OCI-M1 (cell line): ENCODE measurements at places on chromosomes 12 and 14.
A peak's percentile ranks its signal among the peaks of the same experiment; 100 is the strongest.

DNA sequence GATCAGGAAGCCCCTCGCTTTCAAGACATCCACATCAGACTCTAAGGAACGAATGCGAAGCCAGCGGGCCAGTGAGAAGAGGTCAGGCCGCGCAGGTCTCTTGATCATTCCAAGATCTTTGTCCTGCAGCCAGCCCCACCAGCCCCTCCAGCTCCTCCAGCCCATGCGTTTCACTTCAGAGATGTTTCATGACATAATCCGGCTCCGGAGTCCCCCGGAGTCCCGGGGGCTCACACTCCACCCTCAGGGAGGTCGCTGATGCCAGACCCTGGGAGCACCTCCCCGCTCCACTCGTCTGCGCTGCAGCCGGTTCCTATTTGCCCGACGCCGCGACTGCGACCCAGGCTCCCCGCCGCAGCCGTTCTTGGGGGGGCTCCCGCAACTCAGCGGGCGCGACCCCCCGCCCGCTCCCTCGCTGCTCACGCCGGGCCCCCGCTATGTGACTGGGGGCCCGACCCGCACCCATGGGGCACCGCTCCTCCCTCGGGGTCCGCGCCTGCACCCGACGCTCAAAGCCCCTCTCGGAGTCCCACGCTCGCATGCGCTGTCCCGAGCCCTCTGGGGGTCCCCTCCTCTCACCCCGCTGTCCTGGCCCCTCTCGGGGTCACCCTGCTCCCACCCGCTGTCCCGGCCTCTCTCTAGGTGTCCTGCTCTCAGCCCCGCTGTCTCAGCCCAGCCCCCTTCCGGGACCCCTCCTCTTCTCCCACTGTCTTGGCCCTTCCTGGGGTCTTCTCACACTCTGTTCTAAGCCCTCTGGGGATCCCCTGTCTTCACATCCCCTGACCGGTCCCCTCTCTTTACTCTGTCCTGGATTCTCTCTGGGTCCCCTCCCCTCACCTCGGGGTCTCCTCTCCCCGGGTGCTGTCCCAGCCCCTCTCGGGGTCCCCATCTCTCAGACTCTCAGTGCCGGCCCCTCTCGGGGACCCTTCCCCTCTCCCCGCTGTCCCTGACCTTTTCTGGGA is 1.1 kb downstream of the TAOK3 start:
- DNase-seq: peak; percentile 36

GRCh38 chr12:46227616-46228015 is 41.2 kb downstream of the SLC38A1 start:
- DNase-seq: no peak

DNA sequence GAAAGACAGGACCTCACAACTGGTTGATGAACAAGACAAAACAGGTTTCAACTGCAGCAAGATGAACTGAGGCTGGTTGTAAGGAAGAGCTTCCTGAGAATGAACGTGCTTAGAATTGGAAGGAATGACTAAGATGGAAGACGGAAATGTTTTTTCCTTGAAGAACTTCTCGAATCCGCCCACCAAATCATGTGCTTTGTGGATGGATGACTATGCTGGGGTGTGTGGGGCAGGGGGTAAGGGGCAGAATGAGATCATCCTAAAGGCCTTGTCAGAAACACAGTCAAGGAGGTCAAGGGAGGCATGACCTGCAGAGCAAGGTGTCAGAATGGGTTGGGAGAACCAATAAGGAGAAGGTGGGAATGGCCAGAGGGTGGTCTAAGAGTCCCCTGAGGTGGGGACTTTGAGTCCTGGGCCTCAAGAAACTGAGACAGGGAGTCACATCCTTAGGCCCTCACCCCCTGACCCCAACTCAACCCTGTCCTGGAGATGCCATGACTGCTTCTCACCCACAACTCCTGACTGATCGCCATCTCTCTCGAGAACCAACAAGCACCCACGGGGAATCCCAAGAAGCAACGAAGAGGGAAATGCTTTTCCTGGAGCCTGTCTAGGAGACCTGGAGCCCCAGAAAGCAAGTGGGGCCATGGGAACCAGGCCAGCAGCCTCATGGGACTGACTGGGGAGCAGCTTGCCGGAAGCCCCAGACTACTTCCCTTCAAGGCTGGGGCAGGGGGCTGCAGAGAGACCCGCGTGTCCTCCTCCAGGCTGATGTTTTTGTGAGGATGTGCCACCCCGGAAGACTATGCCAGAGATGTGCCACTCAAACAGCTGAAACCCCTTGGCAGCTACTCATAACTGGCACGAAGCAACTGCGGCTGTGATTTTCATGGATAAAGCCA is 84.0 kb downstream of the ACTN1 start:
- DNase-seq: no peak

DNA sequence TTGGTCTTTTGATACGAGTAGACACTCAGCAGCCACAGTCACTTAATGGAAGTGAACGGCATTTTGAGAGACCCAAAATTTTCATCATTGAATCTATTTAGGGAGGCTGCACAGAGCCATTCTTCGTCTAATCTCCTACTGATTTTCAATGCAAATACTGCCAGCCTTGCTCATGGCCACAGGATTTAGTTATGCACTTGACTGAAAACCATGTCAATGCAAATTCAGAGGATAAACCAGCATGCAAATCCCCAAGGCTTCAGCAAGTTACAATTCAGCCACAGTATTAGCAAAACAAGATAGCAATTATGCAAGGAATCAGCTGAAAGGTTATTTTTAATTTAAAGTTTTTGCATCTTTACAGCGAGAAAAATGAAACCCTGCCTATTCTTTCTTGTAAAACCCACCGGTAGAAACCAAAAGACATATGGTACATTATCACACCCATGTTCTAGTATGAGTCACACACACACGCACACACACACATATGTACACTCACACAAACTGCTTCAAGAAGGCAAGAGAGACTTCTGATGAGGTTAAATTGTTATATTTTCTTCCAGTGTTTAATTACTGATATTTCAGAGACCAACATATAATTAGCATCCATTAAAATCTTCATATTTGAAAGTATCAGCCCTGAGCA is 985.3 kb upstream of the FLRT2 start:
- no peak for DNase-seq

DNA sequence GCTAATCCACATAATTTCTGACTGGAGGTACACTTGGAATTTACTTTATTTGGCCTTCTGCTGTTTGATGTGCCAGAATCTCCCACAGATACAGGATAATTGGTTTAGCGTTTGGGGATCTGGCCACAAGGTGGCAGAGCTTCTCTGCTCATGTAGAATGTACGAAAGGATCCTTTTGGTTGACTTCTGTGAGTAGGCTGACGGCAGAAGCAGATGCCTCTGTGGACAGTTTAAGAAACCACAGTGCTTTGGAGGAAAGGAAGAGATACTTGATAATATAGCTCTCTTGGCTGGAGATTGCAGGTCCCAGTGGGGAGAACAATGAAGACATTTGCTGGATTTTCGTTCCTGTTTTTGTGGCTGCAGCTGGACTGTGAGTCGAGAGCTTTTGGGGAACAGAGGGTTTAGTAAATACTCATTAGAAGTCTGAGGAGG is 75.3 kb upstream of the OR4E1 start:
- peak; percentile 74 for DNase-seq

- DNase-seq: peak; percentile 81
Measured at GRCh38 chr12:70317781-70318180, 48.3 kb upstream of the KCNMB4 start.

DNA sequence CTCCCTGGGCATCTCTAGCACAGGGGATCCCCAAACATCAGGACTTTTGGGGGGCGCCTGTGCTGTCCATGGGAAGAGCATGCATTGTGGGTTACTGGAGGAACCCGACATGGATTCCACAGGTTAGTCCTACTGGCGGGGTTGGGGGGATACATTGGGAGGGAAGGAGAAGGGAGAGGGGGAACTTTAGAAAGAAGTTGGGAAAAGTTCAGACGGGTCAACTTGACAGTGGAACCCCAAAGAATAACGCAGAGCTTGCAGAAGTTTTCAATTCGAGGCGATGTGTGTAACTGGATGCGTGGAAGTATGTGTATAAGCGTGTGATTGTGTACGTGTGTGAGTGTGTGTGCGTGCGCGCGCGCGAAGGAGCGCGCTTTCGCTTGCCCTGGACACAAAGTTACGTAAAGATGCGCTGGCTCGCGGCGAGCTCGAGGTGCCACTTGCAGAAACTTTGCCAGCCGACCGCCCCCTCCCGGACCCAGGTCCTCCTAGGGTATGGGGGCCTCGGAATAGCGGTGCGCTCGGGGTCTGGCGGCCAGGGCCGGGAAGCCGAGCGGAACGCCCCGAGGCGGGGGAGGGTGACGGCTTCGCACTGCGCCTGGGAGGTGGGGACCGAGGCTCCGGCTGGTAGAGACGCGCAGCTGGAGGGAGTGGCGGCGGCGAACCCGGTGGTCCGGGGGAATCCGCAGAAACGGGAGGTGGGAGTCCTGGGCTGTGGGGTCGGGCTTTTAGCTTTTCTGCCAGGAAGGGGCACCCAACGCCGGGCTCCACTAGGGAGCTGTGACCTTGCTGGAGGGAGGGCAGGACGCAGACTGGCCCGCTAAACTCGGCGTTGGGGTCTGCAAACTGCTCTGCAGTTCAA is 669 bp downstream of the RFX4 start:
- DNase-seq: no peak

DNA sequence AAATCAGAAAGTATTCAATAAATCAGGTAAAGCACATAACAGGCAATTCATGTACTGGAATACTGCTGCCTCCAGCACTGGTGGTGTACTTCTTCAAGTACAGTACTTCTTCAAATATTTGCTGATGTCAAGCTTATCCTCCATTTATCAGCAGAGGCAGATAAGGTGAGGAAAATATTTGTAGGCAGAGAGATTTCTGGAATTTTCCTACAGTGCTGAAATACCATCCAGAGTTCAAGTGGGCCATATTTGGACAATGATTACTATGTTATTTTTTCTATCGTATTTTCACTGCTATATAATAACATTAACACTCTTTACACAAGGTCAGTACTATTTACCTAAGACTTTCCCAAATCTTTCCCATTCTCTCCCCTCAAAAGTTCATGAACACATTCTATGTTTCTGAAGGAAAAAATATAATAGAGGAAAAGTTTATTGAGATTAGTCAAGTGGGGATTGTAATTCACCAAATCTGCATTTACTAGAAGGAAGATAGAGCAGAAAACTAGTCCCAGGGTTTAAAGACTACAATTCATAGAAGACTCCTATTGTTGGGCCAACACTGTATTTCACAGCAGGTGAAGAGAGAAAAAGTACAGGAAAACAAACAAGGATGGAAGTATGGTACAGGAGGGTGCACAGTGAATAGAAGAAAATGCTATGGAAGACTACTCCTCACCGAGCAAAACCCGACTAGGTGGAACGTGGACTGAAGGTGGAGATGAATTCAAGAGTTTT is 141.1 kb downstream of the PAWR start:
- no peak for DNase-seq

GRCh38 chr14:72739446-72740405 is 154.2 kb downstream of the DPF3 start:
- no peak for DNase-seq

DNA sequence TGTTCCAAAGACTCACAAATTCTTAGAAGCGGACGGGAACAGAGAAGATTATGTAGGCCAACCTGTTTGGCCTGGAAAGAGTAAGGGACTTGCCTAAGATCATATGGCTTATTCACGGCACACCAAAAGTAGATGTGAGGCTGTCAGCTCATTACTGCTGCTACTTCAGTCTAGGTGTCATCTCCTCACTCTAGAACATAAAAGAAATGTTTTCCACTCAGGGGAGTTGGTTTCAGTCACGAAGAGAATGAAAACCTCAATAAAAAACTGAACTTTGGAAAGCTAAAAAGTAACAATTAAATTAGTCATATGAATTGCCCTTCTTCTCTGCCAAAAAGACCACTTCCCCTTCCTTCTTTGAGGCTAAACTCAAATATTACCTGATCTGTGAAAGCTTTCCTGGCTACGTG is 658 bp upstream of the CEP128 start:
- peak; percentile 68 for DNase-seq

DNA sequence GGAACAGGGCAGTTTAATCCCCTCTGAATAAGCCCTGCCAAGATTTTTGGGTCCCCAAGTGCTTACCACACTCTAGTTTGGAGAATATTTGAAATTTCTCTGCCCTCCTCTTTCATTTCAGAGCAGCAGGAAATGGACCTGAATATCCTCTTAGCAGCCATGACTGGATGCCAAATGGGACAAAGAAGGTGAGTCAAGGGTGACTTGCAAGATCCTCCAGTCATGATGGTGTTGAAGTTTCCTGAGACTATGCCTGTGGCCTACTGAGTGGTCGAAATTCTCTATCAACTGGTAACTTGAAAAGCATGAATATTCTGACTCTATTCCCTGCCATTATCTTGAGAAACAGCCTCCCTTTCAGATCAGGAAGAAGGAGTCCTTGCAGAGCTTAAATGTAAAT is 1674.7 kb upstream of the SEL1L start:
- no peak for DNase-seq

DNA sequence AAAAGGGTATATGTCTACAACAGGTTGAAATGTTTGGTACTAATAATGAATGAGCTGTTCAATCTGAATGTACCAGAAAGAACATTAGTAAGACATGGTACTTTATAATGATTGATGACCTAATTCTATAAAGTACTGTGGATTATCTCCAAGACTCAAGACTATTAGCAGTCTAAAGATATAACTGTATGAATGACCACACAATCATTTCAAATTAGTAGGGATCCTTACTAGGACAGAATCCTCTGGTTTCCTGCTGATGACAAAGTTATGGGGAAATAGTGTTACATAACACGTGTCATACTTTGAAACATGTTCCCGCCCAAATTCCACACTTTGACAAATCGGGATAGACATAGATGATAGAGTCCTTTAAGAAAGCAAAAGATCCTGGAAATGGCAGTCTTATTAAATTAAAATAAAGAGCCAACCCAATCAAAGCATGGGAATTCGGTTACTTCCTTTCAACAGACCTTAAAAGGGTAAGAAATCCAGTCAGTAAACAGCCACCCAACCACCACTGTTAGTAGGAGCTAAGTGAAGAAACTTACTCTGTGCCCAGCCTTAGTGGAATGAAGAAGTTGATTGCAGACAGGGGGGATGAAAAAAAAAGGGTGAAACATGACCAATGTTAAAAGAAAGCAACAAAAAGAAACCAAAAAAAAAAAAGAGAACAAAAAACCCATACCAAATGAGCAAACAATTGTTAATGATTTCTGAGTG is 2.8 kb downstream of the VPS29 start:
- peak; percentile 69 for DNase-seq

GRCh38 chr14:60753264-60754119 is 18.9 kb downstream of the MNAT1 start:
- peak; percentile 93 for DNase-seq

DNA sequence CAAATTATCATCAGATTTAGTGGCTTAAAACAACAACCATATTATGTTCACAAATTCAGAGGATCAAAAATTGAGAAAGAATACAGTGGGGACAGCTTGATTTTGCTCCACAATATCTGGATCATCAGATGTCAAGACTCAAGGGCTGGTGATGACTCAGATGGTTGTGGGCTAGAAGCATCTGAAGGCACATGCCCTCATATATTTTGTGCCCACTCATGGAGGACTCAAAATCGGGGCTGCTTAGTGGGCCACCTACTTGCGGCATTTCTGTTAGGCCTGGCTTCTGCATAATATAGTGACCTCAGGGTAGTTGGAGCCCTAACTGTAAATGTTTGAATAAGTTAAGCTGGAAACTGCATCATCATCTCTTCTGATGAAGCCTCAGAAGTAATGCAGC is 584.5 kb downstream of the SLC16A7 start:
- DNase-seq: no peak
